ENCODE measurements at places on chromosomes 5 and 9.

DNA sequence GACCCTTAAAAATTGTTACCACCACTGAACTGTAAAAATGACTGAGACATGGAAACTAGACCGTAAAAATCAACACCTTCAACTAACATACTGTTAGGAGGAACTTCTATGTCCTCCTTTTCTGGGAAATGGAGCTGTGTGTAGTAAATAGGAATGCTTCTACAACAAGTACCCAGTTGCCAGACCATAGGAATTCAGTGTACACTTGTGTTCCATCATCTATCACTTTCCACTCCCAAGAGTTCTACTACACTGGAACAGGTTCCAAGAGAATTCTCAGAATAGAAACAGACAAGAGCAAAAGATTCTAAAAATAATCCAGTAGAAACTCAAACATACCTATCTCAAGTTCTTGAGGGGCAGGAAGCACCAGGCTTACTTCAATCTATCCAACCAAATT is 23.6 kb downstream of the UBAP2 start:
- DNase-seq, result no peak

DNA sequence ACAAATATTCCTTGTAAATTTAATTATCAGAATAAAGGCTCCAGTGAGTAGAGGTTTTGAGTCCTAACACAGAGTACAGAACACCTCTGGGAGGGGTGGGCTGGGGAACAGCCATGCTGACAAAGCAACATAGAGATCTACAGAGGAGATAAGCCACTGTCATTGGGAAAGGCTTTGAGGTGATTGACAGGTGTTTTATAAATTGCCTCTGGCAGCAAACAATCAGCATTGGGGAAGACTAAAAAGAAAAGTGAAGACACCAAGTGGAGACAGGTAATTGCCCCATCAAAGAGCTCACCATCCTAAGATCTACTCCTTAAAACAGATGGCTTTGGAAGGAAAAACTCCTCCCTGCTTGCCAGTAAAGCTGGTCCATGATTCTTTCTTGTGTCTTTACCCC is 189.7 kb upstream of the TLE4 start:
- no peak for DNase-seq

GRCh38 chr5:16456103-16456832 is 9.3 kb downstream of the ZNF622 start:
- peak; percentile 72 for DNase-seq

GRCh38 chr5:143760131-143760505 is 51.8 kb upstream of the HMHB1 start:
- DNase-seq, result no peak

DNA sequence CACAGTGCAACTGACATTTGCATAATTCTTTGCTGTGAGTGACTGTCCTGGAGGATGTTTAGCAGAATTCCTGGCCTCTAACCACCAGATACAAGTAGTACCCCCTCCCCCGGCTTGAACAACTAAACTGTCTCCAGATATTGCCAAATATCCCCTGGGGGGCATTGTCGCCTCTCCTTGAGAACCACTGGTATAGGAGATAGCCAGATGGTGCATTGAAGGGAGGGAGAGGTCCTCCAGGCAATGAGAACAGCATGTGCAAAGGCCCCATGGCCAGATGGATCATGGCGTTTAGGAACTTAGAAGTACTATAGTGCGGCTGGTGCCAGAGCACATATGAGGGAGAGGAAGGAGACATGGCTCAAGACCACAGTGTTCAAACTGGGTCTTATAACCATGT is 18.9 kb upstream of the ORM1 start:
- DNase-seq, result no peak

GRCh38 chr9:77648234-77649108 is at the start of gene GNA14:
Gene GNA14, minus strand, starts transcription at chr9:77648322. Its CDS starts 529 bp downstream, at chr9:77647793.
- peak; percentile 25 for DNase-seq

- DNase-seq, result no peak
These were observed 203.8 kb upstream of the RAI14 start for GRCh38 chr5:34452170-34452828.

DNA sequence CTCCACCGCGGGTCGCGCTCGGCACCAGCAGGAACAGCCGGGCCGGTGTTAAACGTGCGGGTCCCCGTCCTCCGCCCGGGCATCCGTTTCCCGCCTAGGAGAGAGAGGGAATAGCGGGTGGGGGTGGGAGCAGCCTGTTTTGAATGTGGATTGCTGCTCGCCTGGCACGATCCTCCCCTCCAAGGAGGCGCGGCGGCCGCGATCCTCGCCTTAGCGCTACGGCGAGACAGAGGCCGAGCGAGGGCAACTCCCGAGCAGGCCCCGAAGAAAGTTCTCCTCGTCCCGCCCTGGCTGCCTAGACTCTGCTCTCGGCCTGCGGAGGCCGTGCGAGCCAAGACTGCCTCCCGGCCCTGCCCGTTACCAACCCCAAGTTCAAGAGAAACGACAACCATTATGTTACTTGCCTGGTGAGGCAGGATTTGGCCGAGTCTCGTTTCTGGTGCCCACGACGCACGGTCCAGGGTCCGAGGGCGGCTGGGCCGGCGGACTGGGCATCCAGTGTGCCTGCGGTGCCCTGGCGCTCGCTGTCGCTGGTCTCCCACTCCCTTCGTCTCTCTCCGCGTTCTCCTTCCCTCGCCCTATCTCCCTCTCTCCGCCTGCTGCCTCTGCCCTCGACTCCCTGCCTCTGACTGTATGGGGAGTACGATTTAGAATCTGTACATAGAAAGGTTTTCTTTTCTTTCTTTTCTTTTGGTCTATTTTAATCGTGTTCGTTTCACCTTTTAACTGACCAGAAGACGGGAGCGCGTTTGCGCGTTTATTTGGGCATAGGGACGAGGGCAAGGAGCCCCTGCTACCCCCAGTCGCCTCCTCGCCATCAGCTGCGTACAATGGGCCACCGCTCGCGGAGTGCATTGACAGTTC is 724 bp downstream of the NR2F1-AS1 start:
- DNase-seq, result peak; percentile 22

DNA sequence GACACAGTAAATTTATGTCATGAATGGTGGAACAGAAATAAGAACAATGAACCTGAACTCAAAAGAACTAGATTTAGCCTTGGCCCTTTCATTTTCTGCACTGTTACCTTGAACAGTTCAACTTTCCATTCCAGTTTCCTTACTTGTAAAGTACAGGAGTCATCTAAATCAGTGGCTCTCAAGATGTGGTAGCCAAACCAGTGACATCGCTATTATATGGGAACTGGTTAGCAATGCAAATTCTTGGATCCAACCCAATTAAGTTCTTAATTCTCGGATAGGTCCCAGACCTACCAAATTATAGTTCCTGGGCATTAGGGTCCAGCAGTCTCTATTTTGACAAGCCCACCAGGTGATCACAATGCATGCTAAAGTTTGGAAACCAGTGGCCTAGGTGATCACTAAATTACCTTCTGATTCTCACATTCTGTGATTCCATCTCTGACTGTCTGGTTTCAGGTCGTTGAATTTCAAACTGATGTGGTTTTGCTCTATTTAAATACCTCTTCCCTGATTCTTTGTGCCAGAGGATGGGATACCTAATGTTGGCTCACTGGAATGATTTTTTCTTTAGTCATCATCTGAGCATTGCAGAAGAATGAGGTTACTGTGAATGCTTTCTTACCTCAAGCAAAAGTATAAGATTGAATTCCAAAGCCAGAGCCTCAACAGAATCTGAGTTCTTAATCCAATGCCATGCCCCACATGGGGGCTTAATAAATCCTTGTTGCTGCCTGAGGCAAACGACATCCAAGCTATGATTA is 253.8 kb downstream of the ENC1 start:
- peak; percentile 77 for DNase-seq

DNA sequence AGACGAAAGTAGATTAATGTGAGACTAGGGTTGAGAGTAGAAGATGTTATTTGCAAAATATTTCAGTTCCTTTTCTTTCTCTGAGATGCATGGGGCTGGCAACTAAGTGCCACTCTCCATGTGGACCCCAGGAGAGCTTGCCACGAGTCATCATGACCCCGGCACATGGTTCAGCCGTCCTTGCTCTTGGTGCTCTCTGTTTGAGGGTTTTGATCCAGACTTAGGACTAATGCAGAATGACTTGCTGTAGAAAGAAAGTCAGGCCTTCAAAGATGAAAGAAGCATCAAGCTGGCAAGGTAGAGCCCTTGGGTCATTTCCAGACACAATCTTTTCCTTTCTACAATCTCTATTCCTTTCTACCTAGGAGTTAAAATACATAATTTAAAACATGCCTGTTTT is 84.7 kb downstream of the RASGRF2 start:
- no peak for DNase-seq

- DNase-seq, result no peak
These were observed 33.3 kb upstream of the N4BP3 start for GRCh38 chr5:178080056-178080455.

DNA sequence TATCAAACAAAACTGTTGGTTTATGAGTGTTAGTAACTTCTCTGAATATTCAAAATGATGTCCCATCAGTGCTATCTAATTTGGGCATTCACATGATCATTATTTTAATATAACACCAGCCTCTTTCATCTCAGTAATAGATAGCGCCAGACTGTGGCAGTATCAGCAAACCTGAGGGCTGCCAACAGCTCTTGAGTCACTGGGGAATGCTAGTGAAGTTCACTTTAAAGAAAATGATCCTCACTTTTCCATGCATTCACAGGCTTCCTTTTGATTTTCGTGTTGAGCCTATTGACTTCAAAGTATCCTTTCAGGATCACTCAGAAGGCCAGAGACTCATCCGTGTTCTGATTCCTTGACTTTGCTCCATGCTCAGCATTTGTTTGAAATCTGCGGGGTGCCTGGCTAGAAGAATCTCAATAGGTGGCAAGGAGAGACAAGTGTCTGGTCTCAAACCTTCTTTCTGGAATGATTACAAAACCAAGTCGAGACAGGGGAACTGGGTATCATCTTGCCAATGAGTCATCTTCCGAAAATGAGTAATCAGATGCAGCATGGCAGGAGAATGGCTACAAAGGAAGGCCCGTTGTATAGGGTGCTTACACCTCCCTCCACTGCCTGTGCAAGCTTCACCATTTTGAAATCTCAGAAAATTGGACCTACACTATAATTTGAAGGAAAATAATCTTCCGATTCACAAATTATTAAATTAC is 509.1 kb downstream of the RASEF start:
- no peak for DNase-seq

DNA sequence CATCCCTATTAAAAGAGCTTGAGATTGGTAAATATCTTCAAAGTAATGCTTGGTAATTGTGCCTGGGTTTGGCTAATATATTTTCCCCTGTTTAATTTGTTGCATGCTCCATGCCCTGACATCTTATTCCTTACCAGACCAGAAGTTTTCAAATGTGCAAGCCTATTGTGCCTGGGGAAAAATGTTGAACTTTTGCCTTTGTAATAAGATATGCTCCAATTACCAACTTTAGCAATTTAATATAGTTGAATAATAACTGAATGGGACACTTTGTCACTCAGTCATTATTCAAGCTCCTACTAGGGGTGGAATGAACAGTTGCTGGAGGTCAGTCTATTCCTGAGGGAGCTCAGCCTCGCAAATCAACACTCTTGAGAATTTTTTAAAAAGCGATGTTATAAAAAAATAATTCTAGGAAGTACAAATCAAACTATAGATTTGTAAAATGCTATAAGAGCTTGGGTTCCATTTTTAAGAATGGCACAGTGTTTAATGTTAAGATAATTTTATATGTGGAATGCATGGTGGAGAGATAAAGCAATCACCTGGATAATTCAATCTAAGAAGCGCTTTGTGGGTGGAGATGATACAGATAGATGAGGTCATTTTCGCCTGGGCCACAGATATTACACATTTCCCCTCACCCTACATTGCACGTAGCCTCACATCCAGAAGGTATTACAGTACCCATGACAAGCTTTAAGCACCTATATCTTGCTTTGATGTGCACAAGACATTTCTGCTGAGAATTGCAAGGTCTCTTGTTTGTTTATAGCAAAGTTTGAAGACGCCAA is 231.8 kb downstream of the PIK3R1 start:
- DNase-seq, result no peak

GRCh38 chr5:128196791-128197190 is 113.2 kb downstream of the SLC12A2 start:
- DNase-seq, result no peak

DNA sequence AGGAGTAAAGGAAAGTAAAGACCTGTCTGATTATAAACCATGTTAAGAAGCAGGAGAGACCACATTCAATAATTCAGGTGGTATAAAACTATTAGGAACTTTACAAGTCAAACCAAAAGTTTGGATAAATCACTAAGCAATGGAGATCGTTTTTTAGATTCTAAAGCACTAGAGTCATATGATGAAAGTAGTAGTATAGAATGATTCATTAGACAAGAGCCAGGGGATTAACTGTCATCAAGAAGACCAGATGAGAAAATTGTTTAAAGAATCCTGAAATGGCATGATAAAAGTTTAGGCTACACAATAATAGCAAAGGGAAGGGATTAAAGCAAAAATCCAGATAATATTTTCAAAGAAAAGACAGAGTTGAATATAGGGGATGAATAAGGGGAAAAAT is 12.9 kb upstream of the CARNMT1 start:
- no peak for DNase-seq

- no peak for DNase-seq
These were observed 8.5 kb downstream of the LCP2 start for GRCh38 chr5:170289121-170289520.

- peak; percentile 16 for DNase-seq
These were observed 46.0 kb downstream of the ADAMTS19 start for GRCh38 chr5:129506086-129506485.

- no peak for DNase-seq
These were observed 5.8 kb upstream of the PSMB7 start for GRCh38 chr9:124420991-124421543.

DNA sequence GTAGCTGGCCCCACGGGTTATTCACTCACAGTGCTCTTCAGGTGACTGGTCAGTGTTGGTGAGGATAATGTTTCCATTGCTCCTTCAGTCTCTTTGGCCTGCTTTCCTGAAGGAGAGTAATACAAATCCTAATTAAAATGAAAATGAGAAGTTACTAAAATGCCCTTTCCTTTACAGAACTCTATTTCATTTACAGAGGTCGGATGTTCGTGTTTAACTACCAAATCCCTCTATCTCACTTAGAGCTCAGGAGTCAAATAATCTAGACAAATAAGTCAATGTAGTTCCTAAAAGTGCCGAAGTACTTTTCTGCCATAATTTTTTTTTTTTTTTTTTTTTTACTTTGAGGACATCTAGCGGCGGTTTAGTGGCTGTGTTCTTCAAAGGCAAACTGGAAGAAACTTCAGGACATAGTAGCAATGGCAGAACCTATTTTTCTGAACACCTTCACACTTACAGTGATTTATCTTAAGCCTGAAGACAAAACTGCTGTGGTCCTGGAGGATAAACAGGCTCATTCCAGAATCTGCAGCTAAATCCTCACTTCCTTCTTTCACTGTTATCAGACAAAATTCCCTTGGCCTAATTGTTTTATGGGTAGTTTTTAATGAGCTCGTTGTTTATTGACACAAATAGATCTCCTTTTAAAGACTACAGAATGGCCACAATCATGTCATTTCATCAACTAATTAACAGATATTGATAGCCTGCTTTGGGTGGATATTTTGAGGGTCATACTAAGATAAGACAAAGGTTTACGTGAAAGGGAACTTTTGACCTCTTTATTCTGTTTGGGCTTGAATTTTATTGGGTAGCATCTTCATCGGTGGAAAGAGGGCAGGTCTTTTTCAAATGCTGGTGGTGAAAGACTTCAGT is 207.6 kb upstream of the DMRTA1 start:
- peak; percentile 72 for DNase-seq
